D341Med (cell line): ENCODE measurements at places on chromosomes 3 and 15.

- no peak for DNase-seq
Measured at GRCh38 chr15:93195109-93195508, 106.1 kb upstream of the RGMA start.

GRCh38 chr15:51367322-51367976 is 26.0 kb downstream of the GLDN start:
- no peak for DNase-seq

GRCh38 chr3:62670351-62670750 is 204.9 kb downstream of the CADPS start:
- no peak for DNase-seq

- no peak for DNase-seq
Measured at GRCh38 chr15:44792715-44793114, 56.4 kb downstream of the TRIM69 start.

DNA sequence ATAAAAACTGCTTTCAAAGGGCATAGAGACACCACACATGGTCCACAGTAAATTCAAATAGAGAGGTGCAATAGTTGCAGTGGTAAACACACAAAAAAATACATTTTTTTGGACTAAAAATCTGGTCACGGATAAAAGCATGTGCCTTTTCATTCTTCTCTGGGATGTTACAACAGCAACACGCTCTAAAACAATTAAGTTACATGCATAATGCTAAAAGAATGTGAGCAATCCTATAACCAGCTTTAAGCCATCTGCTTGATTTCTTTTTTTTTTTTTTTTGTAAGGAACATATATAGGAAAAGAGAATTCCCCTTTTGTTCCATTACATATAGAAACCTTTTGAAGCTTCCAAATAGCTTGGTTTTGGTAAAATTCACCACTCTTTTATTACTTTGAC is 20.0 kb downstream of the WNT5A start:
- no peak for DNase-seq

DNA sequence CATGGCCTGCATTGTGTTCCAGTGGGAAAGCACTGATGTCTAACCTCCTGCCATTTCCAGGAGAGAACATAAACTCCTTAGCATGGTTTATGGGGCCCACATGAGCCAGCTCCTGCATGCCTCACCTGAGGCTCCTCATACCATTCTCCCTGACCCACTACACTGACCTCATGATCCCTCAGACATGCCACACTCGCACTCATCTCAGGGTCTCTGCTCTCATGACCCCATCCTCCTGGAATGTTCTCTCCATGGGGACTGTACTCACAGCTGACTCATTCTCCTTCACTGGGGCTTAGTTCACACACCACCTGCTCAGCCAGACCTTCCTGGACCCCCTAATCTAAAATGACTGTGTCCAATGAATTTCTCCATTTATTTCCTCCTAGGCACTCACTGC is 4.0 kb upstream of the LMCD1 start:
- no peak for DNase-seq

DNA sequence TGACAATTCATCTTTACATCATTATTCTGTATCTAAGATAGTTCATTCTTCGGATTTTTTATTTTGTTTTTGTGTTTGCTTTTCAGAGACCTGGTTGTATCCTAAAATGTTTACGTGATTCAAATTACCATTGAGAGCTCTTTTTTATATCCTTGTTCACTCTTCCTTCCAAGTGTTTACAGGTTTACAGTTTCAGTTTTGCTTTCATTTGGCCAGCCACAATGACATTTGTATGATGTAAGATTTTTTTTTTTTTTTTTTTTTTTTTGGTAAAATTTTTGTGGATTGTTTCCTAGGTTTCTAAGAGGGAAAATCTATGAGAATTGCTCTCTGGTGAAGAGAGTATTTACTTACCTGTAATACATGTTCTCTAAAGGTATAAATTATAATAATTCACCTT is 55.0 kb downstream of the SETD5 start:
- DNase-seq, result no peak

GRCh38 chr3:187684880-187685279 is 14.7 kb upstream of the SST start:
- no peak for DNase-seq

DNA sequence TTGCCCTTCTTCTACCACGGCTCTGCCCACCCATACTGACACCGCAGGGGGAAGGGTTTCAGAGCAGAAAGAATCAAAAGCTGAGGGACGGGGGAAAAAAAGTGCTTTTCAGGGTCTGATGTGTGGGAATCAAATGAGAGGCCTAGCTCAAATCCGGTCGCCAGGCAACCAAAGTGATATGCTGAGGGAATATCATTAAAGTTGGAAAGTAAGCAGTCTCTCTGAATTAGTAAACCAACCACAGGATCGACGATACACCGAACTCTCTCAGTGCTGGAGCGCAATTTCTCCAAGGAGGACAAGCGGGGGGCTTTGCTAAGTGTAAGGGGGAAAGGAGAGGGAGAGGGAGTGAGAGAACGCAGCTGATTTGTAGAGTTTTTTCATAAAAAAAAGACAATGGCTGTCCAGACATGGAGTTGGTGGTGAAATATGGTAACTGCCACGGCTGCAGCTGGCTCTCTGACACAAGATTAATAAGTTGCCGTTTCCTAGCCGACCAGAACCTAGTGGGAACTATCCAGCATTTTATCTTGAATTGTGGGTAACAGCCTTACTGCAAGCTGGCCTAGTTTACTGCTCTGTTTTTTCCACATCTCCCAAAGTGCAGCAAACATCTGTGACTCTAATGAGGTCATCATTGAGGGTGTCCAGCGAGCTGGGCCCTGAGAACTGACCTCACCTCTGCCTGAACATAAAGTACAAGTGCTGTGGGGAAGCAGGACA is 530.2 kb downstream of the SOX2 start:
- no peak for DNase-seq

DNA sequence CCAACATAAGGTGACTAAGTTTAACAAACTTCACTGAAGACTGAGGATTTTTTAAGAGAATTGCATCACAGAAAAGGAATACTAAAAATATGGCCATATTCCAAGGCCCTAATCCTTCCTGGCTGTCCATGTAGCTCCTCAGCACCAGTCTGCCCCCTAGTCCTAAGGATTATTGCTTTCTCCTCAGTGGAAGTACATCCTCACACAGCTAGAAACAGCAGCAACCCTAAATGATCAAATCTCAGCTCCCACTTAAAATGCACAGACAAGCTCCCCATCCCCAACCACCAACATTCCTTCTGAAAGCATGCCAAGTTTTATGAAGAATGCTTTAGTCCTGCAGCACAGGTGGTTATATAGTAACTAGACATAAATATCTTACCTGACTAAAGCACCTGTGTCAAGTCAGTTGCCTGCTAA is 14.7 kb downstream of the ST3GAL6 start:
- no peak for DNase-seq

DNA sequence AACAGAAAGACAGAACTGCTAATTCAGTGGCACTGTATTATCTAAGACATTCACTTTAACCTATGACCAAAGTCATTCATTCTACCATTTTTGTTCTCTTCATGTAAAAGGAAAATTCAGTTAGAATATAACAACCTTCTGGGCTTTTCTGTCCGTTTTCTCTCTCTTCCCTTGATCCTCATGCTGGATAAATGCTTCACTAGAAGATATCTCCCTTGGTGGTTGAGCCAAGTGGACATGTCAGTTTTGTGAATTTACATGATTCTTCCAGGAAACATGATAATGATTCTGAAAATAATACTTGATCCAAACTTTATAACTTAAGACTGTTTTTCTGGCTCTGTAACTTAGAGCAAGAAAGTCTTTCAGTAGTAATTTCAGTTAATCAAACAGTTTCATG is 1012.2 kb downstream of the SQOR start:
- no peak for DNase-seq

DNA sequence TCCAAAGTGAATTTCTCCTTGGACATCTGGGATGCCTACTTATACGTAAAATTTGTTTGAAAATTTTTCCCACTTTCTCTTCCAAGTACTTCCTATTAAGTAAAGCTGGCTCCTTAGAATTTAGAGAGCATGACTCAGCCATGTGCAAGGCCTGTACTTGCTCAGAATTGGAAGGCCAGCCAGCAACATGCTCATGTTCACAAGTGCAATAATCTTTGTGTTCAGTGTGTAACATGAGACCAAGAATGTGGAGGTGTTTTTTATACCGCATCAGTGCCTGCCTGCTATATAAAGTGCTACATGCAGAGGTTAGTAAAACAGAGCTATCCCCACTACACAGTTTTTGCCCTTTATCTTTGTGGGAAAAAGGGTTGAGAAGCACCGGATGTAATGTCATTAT is 151.9 kb upstream of the FEZF2 start:
- no peak for DNase-seq

DNA sequence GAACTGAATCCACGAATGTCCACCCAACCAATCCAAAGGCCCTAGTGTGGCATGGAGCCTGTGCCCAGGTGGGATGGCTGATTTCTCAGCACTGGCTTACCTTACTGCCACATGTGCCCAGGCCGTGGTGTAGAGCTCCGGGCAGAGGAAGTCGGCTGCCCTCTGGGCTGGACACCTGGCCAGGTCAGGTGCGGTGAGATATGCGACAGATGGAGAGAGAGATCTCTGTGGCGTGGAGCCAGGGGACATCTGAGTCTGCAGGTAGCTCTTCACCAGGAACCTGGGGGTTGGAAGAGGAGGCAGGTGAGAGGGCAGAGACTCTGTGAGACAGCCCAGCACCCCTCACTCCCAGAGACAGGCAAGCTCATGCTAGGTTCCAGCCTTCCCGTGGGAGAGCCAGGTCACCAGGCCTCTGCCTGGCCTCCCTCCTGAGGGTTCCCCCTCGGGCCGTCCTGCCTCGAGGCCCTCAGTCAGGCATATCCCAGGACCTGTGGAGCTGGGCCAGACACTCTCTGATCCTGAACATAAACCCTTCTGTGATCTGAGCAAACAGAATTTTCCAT is 12.6 kb downstream of the ACOX2 start:
- no peak for DNase-seq
